ENCODE measurements at places on chromosomes 11 and 22.

- no peak for DNase-seq
Measured at GRCh38 chr11:70247042-70247709, 23.3 kb upstream of the PPFIA1 start.

DNA sequence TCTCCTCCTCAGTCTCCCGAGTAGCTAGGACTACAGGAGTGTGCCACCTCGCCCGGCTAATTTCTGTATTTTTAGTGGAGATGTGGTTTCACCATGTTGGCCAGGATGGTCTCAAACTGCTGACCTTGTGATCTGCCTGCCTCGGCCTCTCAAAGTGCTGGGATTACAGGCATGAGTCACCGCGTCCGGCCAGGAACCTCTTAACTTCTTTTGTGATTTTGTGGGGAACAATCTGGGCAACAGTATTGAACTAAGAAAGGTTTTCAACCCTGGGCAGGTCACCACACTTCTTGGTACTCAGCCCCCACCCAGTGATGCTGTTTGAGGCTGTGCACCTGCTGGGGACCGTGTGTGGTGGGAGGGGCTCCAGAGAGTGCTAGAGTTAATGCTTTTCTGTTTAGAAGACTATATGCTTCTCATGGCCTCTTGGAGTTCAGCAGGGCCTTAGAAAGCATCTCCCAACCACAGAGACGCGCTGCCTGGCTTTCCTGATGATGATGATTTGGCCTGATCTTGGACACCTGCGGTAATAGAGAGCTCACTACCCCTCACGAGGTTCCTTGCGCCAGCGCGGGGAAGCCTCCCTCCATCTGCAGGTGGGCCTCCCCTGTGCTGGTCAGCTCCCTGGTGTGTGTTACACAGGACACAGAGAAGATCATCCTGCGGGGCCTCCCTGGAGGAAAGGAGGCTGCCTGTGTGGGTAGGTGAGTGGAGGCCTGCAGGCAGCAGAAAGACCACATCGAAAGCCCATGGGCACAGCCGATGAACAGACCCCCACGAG, 1.2 kb downstream of the DENND6B start:
- no peak for DNase-seq

- DNase-seq: no peak
Measured at GRCh38 chr11:134468796-134469195, 56.8 kb upstream of the B3GAT1 start.

GRCh38 chr11:17558025-17558780, 11.1 kb downstream of the OTOG start:
- DNase-seq: no peak

- no peak for DNase-seq
Measured at GRCh38 chr22:23175817-23176644, 4.3 kb upstream of the BCR start.

DNA sequence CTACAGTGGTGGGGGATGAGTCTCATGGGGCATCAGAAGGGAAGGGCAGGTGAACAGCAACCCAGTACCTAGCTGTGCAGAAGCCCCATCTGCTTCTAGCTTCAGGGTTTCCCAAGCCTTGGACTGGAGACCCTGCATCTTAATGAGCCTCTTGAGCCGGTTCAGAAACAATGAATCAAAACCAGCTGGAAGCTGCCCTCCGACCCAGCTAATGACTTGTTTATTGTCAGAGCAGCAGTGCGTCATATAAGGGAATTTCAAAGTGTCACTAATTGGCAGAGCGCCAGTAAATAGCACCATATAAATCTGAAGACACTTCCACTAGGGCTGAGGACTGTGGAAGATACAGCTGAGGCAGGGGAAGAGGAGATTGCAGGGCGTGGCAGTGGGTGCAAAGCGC, 57.5 kb downstream of the RPUSD4 start:
- DNase-seq: no peak

- no peak for DNase-seq
Measured at GRCh38 chr11:86115542-86116385, 46.9 kb upstream of the PICALM start.

DNA sequence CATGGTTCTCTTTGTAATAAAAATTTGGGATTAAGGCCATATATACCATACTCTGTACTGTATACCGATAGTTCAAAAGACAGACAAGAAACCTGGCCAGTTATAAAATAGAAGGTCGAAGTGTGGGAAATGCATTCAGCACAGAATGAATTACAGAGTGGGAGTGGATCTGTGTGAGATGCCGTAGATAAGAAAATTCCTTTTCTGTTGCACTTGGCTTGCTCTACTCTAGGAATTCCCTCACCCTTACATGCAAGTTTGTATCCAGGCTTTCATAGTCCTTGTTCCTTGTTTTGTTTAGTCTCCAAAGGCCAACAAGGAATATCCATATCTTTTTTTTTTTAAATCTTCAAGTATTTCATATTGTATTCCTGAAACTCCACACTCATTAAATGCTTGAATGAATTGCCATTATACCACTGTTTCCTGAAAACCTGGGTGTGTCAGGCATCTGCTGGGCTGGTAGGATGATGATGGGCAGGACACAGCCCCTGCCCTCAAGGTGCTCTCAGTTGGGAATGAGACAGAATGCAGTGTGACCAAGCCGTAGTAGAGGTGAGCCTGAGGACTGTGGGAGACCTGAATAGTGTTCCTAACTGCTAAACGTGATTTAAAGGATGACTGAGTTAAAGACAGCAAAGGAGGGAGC, 53.5 kb downstream of the TEAD1 start:
- no peak for DNase-seq

DNA sequence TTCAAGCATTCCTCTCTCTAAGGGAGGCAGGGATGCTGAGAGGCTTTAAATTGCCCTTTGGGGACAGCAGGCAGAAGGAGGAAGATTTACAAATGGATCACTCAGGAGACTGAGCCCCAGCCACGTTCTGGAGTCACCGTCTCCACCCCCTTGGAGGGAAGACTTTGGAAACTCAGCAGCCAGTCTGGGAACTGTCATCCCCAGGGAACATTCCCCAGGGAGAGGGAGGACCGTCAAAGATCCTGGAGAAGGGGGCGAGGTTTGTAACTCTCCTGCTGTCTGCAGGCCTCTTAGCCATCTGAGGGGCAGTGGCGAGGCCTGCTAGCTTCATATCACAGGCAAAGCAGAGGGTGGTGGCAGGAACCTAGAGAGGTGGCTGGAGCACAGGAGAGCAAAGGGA, 56.1 kb upstream of the SLC22A12 start:
- no peak for DNase-seq

- DNase-seq: no peak
Measured at GRCh38 chr11:108122166-108122628, 830 bp downstream of the ACAT1 start.

DNA sequence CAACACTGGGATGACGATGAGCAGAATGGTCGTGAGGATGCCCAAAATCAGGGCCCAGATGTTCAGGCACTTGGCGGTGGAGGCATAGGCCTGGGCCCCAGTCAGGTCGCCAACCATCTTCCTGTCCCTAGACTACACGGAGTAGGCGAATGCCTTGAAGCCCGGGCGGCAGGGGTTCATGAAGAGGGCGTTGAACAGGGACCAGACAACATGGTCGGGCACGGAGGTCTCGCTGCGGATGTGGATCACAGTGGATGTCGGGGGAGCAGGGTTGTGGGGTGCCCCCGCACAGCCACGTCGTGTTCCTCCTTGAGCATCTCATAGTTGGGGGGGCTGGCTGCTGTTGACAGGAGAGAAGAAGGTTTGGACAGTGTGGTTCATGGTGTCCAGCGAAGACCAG, 9.5 kb downstream of the MYEOV start:
- no peak for DNase-seq

DNA sequence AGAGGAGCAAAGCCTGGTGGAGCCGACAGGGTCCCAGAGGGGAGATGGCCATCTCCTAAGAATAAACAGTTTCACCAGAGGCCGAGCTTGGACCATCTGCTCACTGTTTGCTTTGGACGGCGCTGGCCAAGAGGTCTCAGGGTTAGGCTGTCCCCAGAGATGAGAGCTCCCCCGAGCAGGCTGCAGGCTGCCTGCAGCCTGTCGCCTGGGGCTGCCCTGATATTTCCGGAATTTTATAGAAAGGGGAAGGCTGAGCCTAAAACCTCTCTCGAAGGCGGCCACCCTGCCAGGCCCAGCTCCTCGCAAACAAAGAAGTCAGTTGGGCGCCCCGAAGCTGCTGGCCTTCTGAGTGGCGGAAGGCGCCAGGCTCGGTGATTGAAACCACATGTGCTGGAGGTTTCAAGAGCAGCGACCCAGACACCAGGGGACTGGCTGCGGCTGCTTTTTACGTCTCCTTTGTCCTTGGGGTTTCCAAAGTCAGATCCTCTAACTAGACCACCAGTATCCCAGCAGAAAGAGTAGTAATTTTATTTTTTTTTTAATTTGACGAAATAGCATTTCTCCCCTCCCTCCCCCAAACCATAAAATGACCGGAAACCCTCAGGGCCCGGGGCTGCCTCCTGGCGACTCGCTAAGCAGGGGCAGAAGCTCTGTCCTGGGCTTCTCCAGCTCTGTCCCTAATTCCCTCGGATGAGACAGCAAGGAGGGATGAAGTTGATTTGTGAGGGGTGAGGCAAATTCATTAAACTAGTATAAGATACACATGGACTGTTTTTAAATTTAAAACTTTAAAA, 57.4 kb downstream of the CLMP start:
- DNase-seq: no peak

DNA sequence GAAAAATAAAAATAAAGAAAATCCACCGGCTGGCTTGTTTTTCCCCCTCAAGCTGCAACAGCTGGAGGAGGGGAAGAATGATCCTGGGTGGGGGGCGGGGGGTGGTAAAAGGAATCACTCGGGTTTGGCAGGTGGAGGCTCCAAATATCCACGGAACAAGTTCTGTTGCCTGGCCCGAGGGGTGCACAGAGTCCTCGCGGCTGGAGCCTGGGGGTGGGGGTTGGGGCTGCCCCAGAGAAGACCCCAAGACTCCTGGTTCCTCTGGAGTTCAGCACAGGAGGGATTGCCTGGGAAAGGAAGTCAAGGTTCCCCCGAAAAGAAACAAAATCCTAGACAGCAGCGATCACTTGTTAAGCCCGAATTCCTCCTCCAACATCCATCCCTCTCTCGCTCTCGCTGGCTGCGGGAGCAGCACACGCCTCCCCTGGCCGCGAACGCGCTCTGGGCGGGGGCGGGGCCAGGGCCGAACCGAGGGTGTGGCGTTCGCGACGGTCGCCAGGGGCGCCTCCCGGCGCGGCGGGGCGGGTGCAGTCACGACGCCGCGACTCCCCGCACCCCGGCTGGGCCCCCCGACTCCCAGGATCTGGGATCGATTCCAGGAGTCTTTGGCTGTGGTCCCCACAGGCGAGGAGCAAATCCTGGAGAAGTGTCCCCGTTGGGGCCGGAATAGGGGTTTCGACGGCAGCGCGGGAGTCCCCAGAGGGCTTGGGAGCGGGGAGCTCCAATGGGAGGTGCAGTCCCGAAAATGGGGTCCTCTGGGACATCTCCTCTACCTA, at the start of gene KCNA4:
KCNA4 (minus strand) TSS at position 443 of the 776 bp plus-strand sequence. CDS start 4,352 bp downstream, outside the sequence.
- DNase-seq: no peak

DNA sequence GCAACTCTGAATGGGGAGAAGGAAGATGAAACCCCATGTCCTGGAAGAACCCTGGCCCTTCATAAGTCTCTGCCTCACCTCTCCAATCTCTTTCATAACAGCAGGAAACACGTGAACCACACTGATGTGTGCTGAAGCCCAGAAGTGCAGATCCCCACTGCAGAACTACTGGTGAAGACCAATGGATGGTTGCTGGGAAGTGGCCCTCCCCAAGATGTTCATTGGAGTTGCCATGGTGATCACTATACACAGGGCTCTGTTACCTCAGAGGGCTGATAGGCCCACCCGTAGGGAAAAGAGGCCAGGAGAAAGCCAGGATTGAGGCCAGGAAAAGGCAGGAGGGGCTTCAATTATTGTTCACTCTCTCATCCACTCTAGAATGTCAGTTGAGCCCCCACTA, 11.6 kb downstream of the TST start:
- no peak for DNase-seq

GRCh38 chr11:44219830-44220796, 89.8 kb downstream of the ALX4 start:
- DNase-seq: no peak

- DNase-seq: no peak
Measured at GRCh38 chr11:2777871-2778629, 78.3 kb upstream of the KCNQ1OT1 start.

- DNase-seq: no peak
Measured at GRCh38 chr11:33013755-33014154, 1.9 kb upstream of the DEPDC7 start.

DNA sequence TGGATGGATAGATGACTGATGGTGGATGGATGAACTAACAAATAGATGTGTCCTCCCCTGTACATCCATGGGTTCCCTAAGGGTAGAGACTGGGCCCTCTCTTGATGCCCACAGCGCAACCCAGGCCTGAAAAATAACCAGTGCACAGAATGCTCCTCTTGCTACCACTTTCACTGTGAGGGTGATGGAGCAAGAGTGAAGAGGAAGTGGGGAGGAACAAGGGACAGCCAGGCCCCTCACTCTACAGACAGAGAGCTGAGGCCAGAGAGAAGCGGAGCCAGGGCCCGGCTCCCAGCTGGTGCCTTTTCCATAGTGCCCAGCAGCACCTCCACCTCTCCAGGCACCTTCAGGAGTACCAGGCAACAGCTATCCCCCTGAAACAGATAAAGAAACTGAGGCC, 67.7 kb downstream of the THAP12 start:
- no peak for DNase-seq

DNA sequence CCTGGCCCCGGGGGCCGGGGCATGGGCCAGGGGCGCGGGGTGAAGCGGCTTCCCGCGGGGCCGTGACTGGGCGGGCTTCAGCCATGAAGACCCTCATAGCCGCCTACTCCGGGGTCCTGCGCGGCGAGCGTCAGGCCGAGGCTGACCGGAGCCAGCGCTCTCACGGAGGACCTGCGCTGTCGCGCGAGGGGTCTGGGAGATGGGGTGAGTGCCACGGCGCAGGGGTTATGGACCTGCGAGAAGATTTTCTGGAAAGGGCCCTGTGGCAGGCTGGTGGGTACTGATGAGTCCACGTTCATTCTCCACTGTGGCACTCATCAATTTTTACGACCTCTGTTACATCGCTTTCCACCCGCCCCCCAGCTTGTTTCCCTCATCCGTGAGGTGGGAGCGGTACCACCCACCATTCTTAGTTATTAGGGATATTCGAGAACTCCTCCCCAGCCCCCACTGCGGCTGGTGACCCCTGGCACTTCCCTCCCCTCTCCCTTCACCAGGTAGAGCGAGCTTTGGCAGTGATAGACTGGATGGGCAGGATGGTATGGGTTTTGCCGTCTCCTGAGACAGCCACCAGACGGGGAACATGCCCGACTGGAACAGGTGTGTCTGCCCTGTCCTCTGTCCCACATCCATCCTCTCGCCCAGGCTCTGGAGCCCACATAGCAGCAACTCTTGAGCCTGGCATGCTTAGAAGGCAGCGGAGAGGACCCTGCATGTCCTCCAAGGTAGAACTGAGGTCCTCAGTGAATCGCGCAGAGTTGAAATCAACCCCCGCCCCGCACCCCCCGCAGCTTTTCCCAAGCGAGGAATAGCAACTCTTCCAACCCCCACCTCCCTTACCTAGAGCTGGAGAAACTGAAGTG, 562 bp downstream of the DGAT2 start:
- DNase-seq: no peak

DNA sequence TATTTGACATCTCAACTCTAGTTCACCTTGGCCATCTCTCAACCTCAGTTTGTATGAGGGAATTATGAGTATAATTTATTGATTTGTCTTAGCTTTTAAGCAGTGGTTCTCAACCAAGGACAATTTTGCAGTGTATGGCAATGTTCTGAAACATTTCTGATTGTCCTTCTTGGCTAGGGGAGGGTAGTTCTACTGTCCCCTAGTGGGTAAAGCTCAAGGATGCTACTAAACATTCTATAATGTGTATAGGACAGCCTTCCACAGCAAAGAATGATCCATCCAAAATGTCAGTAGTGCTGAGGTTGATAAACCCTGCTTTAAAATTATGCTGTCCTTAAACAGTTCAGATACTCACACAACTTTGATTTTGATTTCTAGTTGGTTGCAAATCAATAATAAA, 78.1 kb upstream of the ALKBH3 start:
- DNase-seq: no peak

- DNase-seq: no peak
Measured at GRCh38 chr22:47204002-47204979, 441.8 kb downstream of the TBC1D22A start.
